ENCODE measurements at places on chromosomes 1 and 21.

GRCh38 chr21:44521301-44521927 lies 18.6 kb downstream of the KRTAP10-1 start:
- DNase-seq: no peak

- DNase-seq: no peak
These were observed 176.6 kb downstream of the GIPC2 start for GRCh38 chr1:78222225-78222959.

DNA sequence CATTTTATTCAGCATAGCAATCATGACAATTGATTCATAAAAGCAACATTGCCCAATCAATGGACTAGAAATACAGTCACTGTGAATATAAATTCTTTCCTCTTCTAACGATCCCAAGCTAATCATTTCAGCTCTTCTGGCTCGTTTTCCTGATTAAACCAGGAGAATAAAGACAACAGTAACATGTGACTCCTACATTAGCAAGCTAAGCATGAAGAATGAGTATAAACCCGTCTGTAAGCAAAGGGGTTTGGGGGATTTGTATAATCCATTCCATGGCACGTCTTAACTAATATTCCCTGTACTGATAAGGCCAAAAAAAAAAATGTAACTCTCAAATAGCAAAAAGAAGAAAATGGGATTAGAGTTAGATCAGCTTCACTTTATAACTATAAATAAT lies 21.6 kb downstream of the IRF2BP2 start:
- DNase-seq: no peak

DNA sequence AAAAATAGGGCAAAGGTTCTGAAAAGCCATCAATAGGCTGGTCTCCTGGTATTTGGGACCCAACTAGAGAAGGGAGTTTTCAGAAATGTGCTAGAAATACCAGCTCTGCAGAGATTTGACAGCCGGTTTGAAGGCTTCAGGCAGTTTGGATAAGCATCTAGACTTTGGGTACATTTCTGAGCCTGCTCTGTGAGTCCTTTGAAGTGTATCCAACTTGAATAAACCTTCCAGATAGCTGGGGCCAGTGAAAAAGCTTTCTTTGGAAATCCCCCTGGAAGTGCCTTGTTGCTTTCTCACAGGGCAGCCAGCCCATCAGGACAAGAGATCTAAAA lies 6.4 kb upstream of the PEF1 start:
- no peak for DNase-seq

GRCh38 chr1:6271554-6271953 lies 10.7 kb upstream of the GPR153 start:
- no peak for DNase-seq

GRCh38 chr1:10681296-10682107 lies 114.9 kb downstream of the CASZ1 start:
- DNase-seq: no peak

DNA sequence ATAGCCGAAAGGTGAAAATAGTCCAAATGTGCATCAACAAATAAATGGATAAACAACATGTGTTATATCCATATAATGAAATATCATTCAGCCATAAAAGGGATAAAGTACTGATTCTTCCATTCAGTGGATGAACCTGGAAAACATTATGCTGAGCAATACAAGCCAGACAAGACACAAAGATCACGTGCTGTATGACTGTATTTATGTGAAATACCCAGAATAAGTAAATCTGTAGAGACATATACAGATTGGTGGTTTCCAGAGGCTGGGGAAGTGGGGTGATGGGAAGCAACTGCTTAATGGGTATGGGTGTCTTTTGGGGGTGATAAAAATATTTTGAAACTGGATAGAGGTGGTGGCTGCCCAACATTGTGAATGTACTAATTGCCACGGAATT lies 13.3 kb upstream of the GSTM4 start:
- DNase-seq: no peak

All from stimulated activated CD4-positive, alpha-beta T cell treated with anti-CD3 and anti-CD28 coated beads, Interleukin-4, amount 100 ng/mL, for 24 hours (primary cell).